ENCODE measurements at places on chromosomes 13 and 19. TPM values are rescaled to one million over a fixed set of nuclear protein-coding genes. Genes with fewer than 3 reads are reported as not detected.

The MPND gene
- total RNA-seq = 17.2 TPM

The C1QTNF9B gene
- total RNA-seq = 0.20 TPM

The FUT6 gene
- 3.5 TPM for total RNA-seq

The ATP1A3 gene
- total RNA-seq = 0.32 TPM

The ANGPTL8 gene
- 1.4 TPM for total RNA-seq

The MBD3L3 gene
- not detected for total RNA-seq

The POLRMT gene
- total RNA-seq = 25.5 TPM

The DMKN gene
- 60.2 TPM for total RNA-seq

The PABPC3 gene
- total RNA-seq = 0.28 TPM

The NDUFB7 gene
- 69.7 TPM for total RNA-seq

The VASP gene
- 26.0 TPM for total RNA-seq

The MEIOSIN gene
- not detected for total RNA-seq

The KLK10 gene
- total RNA-seq = 0.39 TPM

The TMC4 gene
- total RNA-seq = 54.4 TPM

The APOC4 gene
- not detected for total RNA-seq

The FFAR1 gene
- 1.2 TPM for total RNA-seq

The ZNF613 gene
- 3.0 TPM for total RNA-seq

The AP1M2 gene
- total RNA-seq = 34.0 TPM

The ZNF66 gene
- 2.5 TPM for total RNA-seq

The IGFL1 gene
- total RNA-seq = not detected

The ZNF600 gene
- 3.1 TPM for total RNA-seq

The ZNF724 gene
- 0.19 TPM for total RNA-seq

The GIPR gene
- 4.6 TPM for total RNA-seq

The CELF5 gene
- total RNA-seq = 0.67 TPM

The FAM216B gene
- not detected for total RNA-seq

The FFAR2 gene
- total RNA-seq = 0.47 TPM

The STAP2 gene
- 21.7 TPM for total RNA-seq

The ELSPBP1 gene
- total RNA-seq = not detected

The ZNF568 gene
- 7.3 TPM for total RNA-seq

The DNAAF3 gene
- 2.4 TPM for total RNA-seq

The PSMD8 gene
- total RNA-seq = 50.0 TPM

The MED16 gene
- 46.5 TPM for total RNA-seq
